NCI-H446 (cell line): ENCODE measurements at places on chromosomes 2 and 18.

- DNase-seq: no peak
Measured at GRCh38 chr2:37527361-37527760, 144.1 kb downstream of the CDC42EP3 start.

DNA sequence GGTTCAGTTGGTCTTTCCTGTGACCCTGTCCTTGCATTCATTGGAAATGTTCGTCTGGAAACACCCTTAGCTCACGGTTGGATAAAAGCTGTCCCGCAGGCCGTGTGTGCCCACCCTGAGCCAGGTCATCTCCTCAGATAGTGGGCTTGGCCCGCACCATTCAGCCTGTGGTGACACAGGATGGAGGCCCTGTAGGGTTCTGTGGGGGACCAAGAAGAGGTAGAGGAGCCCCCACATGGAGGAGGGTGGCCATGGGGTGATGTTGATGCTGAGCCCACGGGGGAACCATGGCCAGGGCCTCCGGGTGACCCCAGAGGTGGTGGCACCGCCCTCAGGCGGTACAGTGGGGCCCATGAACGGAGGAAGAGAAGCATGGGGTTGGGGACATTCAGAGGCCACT, 62.7 kb downstream of the ASAP2 start:
- DNase-seq: no peak

DNA sequence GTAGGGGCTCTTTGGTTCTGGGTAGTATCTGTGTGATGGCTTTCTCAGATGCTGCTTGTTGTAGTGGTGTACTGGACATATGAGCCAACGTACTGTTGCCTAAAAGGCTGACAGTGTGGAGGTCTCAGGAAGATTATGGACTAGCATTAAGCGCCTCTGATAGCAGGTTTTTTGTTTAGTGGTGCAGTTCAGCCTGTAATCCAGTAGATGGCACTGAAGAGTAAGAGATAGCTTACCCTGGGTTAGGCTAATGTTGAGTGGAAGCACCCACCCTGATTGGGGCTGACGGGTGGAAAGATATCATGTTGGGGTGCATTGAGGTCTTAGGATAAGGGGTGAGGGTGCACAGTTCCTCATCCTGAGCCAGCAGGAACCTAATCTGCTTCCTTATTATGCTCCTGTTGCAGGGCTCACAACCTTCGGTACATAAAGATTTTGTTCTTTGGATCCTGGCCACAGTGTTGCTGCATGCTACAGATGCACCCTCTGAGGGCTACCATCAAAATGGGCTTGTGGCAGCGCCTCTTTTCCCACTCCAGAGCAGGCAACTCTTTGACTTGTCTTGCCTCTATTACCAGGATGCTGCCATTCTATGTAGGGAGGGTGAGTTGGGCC, 79.6 kb downstream of the MSTN start:
- DNase-seq: peak; percentile 17

- no peak for DNase-seq
Measured at GRCh38 chr2:12263730-12264129, 453.0 kb upstream of the TRIB2 start.

DNA sequence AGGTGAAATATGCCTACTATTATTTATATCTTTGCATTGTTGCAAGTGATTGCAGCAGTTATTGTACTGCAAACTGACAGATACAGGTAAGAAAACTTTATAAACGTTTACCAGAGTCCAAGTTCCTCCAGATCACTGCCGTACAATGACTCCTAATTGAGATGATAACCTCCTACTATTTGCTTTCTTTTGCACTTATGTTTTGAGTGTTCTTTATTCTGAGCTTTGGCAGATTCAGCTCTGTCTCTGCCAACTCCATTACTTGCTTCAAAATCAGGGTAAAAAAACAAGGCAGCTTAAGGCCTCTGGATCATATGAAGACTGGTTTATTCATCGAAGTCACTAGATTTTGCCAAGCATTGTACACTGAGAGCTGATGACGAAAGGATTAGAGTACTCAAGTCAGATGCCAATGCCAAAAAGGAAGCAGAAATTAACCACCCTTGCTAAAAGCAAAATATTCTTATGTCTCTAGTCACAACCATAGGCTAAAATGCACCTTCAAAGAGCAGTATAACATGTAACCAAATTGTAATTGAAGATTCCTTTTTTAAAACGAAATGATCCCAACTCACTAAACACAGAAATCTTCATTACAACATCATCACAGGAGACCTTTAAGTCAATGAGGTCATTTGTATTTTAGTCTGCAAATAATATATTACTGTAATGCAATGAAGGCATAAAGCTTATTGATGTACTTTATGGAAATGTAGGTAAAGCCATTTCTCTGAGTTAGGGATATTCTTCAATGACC, 10.5 kb upstream of the IKZF2 start:
- DNase-seq: no peak

GRCh38 chr2:72901426-72901825, 14.2 kb downstream of the SPR start:
- DNase-seq: no peak

- peak; percentile 81 for DNase-seq
Measured at GRCh38 chr2:134389381-134389780, 135.5 kb downstream of the MGAT5 start.

GRCh38 chr2:119703526-119703925, 24.5 kb downstream of the TMEM177 start:
- no peak for DNase-seq

DNA sequence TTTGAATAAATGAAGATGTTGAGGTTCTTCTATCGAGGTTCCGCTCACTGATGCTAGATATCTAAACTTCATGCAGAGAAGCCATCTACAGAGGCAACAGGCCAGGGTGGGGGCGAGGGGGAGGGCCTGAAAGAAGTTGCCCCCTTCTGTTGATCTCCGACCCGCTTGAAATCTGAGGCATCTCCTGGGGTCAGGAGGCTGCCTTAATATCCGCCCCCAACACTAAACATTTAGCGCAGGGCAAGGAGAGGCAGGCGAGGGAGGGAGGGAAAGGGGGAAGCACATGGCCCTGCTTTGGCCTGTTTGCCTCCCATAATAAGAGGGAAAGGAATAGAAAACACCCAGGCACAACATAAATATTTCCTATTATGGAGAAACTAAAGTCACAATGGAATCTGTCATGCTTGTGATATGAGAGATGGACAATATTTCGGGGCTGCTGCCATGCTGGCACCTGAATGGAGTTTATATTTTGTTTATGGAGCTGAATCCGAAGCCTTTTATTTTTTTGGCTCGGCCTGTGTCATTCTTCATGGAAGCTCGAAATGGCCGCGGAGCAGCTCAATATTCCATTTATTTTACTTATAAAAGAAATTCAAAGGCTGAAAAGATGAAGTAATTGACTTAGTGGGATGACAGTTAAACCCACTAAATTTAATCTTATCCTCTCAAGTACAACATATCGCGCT, 221.1 kb downstream of the INSIG2 start:
- DNase-seq: no peak
